ENCODE measurements at places on chromosomes 11 and 22.

DNA sequence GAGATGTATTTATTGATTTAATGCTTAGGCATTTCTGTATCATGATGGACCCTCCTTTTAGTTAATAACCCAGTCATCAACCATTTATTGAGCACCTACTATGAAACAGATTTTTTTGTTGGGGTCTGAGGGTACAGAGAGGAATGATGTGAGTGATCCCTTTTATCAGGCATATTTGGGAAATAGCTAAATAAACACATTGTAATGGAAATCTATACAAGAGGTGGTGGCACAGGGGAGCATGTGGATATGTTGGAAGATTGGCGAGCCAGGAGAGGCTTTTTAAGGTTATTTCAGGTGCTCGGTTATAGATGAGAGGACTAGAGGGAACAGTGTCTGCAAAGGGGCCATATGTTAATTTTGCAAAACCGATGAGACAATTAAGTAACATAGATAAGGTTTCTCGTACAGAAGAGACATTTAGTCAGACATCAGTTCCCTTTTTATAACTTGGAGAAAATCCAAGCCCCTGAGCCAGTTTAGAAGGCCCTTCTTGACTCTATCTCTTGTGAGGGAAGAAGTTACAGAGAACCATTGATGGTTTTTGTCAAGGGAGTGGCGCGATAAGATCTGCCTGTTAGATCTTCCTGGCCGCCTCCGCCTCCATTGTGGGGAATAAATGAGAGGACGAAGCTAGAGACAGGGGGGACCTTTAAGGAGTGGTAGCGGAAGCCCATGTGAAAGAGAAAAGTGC, 2.0 kb downstream of the ATXN10 start:
- DNase-seq: no peak

- no peak for DNase-seq
Observed at GRCh38 chr22:29912141-29912540, 29.2 kb downstream of the MTMR3 start.

GRCh38 chr11:19975414-19975990, 184.8 kb downstream of the DBX1 start:
- no peak for DNase-seq

- no peak for DNase-seq
Observed at GRCh38 chr11:2507212-2507901, 62.5 kb downstream of the KCNQ1 start.

- no peak for DNase-seq
Observed at GRCh38 chr11:75082601-75083216, 14.0 kb downstream of the OR2AT4 start.

Measured in Right ventricle myocardium inferior (tissue), 1 donor.